Cerebellar cortex (tissue), 1 donor: ENCODE measurements at places on chromosomes 3 and 15.
A peak's percentile ranks its signal among the peaks of the same experiment; 100 is the strongest.

- peak; percentile 50 for DNase-seq
These were observed 2.6 kb upstream of the TIGIT start for GRCh38 chr3:114290911-114291901.

DNA sequence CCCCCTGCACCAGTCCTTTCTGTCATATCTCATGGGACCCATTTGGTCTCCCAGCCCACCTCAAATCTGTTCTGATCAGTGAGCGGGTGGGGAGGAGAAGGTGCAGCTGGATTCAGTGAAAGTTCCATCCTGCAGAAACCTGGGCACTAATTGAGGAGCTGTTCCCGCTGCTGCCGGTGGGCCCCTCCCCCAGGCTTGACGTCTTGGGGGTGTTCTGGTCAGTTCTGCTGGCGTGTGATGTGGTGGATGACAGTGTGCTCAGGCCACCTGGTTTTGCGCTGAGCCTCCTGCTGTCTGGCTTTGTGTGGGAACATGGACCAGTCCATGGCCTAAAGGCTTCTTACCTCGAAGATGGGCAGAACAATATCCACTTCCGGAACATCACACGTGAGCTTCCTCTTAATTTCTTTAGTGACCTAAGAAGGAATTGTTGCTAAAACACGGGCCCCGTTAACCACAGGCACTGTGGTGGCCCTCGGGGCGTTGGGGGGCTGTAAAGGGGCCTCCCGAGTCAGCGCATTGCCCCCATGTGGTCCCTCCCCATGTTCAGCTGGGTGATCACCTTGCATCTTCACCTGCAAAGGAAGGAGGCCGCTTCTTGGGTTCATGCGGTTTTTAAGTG lies 59.7 kb downstream of the RGMA start:
- DNase-seq = peak; percentile 24

DNA sequence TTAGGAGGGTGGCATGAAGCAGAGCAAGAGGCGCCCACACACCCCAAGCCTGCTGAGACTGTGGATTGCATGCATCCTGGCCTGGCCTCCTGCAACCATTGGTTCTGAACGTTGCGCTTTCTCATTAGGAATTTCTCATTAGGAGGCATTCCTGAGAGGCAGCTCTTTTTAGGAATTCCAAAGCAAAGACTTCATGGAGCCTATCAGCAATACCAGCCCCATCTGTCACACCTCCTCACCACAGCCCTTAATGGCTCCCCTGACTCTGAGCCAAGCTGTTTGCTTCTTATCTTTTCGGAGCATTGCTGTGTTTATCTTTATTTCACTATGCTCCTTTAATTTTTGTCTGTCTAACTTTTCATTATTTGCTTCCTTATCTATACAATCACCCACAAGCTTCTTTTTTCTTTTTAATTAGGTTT lies 226.9 kb downstream of the CACNA2D3 start:
- DNase-seq = no peak

GRCh38 chr3:140731440-140732119 lies 53.7 kb downstream of the TRIM42 start:
- no peak for DNase-seq

DNA sequence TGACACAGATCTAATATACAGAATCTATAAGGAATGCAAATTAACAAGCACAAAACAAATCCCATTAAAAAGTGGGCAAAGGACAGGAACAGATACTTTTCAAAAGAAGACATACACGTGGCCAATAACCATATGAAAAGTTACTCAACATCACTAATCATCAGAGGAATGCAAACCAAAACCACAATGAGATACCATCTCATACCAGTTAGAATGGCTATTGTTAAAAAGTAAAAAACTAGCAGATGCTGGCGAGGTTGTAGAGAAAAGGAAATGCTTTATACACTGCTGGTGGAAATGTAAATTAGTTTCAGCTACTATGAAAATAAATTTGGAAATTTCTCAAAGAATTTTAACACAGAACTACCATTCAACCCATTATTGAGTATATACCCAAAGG lies 50.7 kb downstream of the ADAMTS17 start:
- no peak for DNase-seq

DNA sequence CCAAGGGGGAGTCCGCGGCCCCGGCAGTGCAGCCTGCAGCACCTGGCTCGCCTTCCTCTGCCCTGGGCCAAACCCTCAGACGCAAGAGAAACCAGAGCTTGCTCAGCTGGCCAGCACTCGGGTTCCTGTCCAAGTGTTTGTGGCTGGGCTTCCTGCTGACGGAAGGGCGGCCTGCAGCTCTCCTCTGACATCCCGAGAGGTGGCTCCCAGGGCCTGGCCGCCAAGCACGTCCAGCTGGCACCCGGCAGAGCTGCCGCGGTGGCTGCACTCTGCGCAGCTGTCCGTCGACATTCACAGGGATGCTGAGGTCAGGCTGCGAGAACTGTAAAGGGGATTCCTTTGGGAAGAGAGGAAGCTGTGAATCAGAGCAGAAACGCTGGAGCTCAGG lies 85.6 kb downstream of the CPN2 start:
- DNase-seq = no peak

GRCh38 chr3:50830451-50830850 lies 155.7 kb downstream of the DOCK3 start:
- DNase-seq = no peak

GRCh38 chr15:60583946-60584345 lies 105.0 kb upstream of the ICE2 start:
- no peak for DNase-seq

DNA sequence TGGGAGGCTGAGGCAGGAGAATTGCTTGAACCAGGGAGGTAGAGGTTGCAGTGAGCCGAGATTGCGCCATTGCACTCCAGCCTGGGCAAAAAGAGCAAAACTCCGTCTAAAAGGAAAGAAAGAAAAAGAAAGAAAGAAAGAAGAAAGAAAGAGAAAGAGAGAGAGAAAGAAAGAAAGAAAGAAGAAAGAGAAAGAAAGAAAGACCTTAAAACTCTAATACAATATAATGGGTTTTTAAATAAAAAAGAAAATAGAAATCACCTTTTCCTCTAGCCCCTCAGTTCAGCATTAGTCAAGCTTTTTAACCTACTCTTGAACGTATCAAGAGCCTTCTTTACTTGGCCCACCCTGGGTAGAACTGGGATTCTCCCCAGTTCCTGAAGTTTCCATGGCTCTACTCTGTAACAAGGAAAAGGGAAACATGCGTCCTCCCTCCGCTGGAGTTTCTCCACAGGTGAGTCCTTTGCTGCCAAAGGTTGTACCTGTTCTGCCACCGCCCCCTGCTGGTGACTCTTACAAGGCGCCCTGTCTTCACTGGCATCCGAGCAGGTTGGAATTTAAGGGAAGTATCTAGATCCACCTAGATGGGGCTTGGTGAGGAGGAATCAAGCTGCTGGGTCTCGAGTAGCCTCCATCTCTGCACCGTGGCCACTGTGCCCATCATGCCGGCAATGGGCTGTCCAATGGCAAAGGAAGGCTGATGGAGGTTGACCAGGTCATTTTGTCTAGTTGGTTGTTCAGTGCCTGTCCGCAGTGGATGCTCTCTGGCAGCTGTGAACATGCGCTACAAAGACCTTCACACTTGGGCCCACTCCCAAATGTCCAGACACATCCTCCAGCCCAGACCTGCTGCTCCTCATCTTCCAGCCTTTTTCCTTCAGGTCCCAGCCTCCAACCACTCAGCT lies 20.6 kb upstream of the EPHB3 start:
- peak; percentile 83 for DNase-seq

- no peak for DNase-seq
These were observed 9.5 kb downstream of the PAK2 start for GRCh38 chr3:196749125-196749524.

DNA sequence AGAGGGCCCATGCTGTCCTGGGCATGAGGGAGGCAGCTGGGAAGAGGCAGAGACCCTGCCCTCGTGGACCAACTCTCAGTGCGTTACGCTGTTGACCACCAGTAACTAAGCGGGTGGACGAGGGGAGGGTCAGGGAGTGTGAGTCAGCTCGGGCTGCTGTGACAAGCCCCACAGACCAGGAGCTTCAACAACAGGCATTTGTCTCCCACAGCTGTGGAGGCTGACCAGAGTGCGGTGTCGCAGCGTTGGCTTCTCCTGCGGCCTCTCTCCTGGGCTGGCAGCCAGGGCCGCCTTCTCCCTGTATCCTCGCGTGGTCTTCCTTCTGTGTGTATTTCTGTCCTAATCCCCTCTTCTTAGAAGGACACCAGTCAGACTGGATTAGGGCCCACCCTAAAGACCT lies 13.0 kb downstream of the EFCC1 start:
- DNase-seq = no peak

GRCh38 chr15:85125056-85125661 lies 143.5 kb downstream of the PDE8A start:
- DNase-seq = no peak

- no peak for DNase-seq
These were observed 283.9 kb upstream of the THBS1 start for GRCh38 chr15:39296955-39297354.

- peak; percentile 15 for DNase-seq
These were observed 172.7 kb upstream of the CTNNB1 start for GRCh38 chr3:41026394-41027177.
